ENCODE measurements at places on chromosomes 5 and 9.

- no peak for DNase-seq
Measured at GRCh38 chr5:177403102-177403791, 2.8 kb upstream of the PFN3 start.

GRCh38 chr5:151146061-151146460, 11.5 kb downstream of the ANXA6 start:
- no peak for DNase-seq

- no peak for DNase-seq
Measured at GRCh38 chr5:65440456-65440855, 41.3 kb downstream of the ADAMTS6 start.

- no peak for DNase-seq
Measured at GRCh38 chr9:75096796-75097195, 8.5 kb downstream of the OSTF1 start.

GRCh38 chr5:96691503-96692303, 29.5 kb downstream of the CAST start:
- no peak for DNase-seq

DNA sequence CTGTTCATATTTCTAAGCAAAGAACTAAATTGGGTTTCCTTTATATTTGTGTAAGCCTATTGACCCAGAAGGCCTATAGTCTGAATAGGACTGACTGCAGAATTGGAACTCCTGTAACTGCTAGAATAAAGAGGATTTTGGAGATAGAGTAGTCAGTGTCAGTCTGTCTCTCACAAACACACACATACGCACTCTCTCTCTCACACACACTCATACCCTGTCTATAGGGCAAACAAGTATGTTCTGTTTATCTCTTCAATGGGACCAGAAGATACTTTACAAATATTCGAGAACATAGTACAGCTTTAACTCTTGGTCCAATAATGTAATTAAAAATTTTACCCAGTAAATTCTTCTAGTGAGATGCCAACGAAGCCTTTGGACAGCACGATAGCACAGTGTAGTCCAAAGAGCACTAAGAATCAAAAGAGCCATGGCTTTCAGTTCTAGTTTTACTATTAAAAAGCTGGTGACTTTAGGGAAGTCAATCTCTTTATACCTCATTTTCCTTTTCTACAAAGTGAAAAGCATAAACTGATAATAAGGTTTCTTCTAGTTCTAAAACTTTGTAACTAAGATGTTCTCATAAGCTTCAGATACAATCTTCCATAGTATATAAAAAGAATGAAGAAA, 19.3 kb downstream of the ABHD17B start:
- no peak for DNase-seq

- no peak for DNase-seq
Measured at GRCh38 chr5:71910741-71911140, 191.7 kb downstream of the CARTPT start.

DNA sequence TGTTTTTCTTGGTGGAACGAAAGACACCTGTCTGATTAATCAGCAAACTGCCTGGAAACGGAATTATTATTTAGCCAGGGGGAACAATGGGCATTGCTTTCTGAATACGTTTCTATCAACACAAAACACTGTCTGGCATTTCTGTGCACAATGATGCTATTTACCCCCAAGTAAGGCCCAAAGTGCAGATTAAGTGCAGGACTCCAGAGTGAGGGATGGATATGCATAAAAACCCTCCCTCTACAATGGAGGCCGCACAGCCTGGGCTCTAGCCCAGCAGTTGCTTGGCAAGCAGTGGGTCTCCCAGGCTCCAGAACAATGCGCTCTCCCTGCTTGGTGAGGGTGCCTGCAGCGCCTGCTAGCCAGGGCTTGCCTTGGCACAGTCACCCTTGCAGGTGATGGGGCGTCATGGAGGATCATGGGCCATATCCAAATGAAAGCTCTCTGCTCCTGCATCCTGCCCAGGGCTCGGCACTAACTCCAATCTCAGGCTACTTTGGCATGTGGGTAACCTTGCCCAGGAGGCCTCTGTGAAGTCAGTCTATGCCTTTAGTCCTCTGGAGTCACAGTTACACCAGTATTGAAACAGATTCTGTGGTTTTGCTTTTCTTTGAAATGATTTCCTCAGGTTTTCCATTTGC, 11.5 kb upstream of the SPATA24 start:
- no peak for DNase-seq

DNA sequence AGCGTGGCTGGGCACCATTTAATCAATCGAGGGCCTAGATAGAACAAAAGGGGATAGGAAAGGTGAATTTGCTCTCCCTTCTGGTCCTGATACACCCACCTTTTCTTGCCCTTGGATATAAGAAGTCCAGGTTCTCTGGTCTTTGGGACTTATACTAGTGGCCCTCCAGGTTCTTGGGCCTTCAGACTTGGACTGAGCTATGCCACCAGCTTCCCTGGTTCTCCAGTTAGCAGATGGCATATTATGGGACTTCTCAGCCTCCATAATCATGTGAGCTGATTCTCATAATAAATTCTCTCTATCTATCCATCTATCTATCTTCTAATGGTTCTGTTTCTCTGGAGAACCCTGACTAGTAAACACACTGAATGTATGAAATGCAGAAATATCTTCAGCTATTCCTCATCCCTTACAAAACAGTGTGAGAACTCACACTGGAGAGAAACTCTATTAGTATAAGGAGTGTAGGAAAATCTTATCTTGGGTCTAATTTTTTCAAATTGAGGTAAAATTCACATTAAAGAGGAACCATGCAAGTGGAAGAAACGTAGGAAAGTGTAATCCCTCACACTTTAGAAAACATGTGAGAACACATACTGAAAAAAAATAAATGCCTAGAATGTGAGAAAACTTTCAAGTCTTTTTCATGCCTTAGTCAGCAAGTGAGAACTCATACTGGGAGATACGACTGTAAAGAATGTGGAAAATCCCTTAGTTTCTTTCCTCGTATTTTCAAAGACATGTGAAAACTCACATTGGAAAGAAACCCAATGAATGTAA, 15.5 kb downstream of the PCDHB15 start:
- DNase-seq, result no peak

- DNase-seq, result no peak
Measured at GRCh38 chr9:14961372-14962068, 51.3 kb upstream of the FREM1 start.

DNA sequence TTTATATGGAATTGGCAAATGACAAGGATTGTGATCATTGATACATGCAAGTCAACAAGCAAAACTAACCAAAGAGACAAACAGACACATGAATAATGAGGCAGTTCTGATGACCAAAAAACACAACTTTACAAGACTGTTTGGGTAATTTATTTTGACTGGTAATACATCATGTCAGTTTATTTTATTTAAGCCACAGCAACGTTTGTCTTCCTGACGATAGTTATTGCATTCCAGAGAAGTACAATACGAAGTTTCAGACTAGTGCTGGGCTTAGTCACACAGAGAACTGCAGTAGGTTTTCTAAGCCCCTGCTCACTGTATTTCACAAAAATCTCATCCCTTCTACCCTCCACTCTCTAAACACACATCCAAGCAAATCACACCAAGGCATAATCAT, 514.2 kb downstream of the RAB3C start:
- DNase-seq, result no peak

DNA sequence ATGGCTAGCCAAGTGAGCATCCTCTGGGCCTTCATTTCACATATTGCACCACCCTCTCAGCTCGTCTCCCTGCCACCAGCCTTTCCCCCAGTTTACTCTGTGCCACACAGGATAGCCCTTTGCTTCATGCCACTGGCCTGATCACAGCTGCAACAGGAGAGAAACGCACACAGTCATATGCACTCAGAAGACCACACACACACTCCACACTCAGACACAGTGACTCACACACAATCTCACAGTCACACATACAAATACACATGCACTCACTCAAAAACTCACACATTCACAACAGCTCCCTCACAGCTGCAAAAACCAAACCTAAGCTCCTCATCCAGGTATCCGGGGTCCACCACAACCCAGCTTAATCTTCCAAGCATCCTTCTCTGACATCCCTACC, 38.7 kb downstream of the TTC39B start:
- no peak for DNase-seq

DNA sequence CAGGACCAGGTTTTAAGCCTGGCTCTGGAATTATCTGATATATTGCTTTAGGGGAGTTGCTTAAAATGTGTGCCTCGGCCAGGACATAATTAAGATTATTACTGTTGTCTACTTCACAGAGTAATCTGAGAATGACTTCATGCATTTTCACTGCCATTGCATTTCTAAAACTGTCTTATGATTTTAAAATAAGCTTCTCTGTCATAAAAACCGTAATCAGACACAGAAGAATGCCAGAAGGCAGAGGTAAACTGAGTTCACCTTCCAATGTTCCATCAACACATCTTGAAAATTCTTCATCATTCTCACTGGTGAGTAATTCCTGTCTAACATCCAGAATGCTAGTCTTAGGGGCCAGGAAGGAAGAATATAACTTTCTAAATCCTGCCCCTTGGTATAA, 47.1 kb downstream of the ISOC1 start:
- DNase-seq, result no peak

GRCh38 chr9:75639971-75640610, 250.4 kb upstream of the PCSK5 start:
- no peak for DNase-seq

- no peak for DNase-seq
Measured at GRCh38 chr9:36798350-36799065, 225.8 kb downstream of the MELK start.
